ENCODE measurements at places on chromosomes 4 and X.

GRCh38 chr4:108988464-108989195, 225.8 kb upstream of the ETNPPL start:
- no peak for DNase-seq

GRCh38 chr4:30103455-30103854, 616.7 kb upstream of the PCDH7 start:
- DNase-seq: no peak

DNA sequence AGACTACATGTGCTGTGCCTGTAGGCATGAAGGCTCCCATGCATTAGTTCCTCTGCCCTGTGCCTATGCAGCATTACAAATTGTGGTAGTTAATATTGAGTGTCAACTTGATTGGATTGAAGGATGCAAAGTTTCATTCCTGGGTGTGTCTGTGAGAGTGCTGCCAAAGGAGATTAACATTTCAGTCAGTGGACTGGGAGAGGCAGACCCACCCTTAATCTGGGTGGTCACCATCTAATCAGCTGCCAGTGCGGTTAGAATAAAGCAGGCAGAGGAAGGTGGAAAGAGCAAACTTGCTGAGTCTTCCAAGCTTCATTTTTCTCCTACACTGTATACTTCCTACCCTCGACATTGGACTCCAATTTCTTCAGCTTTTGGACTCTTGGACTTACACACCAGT, 460.2 kb upstream of the SMIM31 start:
- no peak for DNase-seq

- no peak for DNase-seq
These were observed 10.9 kb upstream of the YIPF6 start for GRCh38 chrX:68487924-68488323.

GRCh38 chr4:144716778-144717177, 70.8 kb downstream of the HHIP start:
- no peak for DNase-seq

GRCh38 chrX:105458846-105459245, 238.4 kb upstream of the TEX13A start:
- DNase-seq: no peak

DNA sequence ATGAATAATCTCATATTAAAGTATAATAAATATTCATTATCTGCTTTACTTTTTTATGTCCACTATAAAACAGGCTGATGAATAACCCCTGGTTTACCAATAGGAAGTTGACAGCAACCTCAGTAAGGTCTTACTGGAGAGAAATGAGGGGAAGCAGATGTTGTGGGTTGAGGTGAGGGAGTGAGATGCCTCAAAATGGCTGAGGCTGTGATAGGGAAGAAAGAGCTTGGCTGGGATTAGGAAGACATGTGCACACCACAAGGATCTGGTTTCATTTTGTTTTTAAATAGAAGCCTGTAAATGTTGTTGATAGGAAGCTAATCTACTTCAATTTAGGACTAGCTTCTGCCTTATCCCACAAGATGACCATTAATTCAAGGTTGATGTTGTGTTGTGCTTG, 14.4 kb upstream of the CYBB start:
- DNase-seq: no peak

GRCh38 chr4:128341634-128342033, 54.0 kb upstream of the PGRMC2 start:
- DNase-seq: no peak

DNA sequence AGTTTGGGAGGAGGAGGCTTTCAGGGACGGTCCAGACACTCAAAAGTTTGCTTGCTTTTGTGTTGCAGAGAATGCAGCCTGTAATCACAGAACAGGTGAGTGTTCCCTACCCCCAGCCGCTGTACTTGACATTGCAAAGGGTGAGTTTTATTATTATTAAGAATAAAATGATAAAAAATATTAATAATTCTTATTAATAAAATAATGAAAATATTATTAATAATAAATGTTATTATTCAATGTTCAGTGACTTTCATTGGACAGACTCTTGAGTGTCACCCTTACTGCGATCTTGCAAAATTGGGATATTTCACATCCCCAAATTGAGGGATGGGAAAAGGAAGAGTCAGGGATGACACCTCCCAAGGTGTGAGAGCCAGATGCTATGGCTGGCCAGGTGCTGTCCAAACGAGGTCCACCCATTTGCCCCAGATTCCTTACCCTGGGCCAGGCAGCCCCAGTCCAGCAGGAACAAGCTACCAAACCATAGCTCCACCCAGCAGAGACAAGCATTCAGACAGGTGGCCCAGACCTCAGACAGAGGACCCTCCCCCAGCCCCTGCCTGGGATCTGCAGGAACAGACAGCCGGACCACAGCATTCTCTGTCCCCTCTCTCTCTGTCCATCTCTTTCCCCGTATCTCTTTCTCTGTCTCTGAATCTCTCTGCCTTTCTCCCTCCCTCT, 22.4 kb downstream of the IL3RA start:
- DNase-seq: no peak

- DNase-seq: no peak
These were observed 68.7 kb upstream of the ARX start for GRCh38 chrX:25084446-25084845.

DNA sequence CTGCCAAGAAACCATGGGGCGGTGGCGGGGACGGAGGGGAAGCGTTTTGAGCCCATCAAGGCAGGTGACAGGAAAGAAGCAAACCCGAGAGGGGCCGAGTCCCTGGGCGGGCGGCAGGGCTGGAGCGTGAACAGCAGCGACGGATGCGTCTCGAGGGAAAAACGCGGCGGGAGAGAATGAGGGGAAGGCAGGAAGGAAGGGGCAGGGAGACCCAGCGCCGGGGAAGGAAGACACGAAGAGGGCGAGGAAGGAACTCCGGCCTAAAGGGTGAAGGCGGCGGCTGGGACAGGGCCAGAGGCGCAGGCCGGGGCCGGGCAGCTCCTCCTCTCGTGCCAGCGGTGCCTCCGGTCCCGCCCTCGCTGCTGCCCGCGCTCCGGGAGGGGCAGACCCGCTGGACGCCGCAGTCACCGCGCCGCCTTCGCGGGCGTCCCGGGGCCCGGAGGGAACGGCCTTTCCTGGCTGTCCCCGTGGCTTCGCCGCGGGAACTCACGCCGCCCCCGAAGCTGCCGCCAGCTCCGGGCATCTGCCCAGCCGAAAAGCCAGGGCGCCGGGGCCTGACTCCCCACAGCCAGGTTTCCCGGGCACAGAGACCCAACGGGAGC, 751 bp upstream of the RGS12 start:
- peak; percentile 68 for DNase-seq

DNA sequence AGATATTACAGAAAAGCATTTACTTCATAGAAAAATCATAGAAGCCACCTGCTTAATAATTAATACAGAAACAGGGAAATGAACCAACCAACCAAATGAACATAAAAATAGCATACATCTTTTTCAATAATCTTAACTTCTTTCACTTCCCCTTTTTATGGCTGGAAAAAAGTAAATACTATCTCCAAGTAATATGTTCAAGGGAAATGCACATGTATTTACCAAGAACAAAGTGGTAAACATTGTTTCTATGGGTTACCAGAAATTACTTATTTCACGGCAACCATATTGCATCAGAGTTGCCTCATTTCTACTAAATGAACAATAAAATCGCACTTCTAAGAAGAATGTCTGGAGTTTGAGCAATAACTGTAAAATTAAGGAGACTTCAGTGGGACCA, 321.3 kb downstream of the TMA16 start:
- DNase-seq: no peak

GRCh38 chr4:993111-994029, at the start of gene SLC26A1:
Gene SLC26A1, minus strand, starts transcription at chr4:993404. Its CDS starts 1,701 bp downstream, at chr4:991703.
- peak; percentile 62 for DNase-seq

DNA sequence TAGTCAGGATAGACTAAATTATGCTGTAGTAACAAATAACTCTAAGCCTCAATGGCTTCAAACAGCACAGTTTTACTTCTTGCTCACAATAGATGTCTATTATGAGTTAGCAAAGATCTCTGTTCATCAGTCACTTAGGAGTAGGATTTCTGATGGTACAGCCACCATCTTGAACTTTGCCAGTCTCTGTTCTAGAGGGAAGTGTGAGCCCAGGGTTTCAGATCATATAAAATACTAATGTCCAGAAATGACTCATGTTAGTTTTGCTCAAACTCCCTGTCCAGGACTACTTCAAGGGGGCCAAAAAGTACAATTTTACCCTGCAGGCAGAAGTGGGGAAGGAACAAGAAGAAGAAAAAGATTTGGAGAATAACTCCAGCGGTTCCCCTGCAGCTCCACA, 77.1 kb upstream of the LSM6 start:
- no peak for DNase-seq

DNA sequence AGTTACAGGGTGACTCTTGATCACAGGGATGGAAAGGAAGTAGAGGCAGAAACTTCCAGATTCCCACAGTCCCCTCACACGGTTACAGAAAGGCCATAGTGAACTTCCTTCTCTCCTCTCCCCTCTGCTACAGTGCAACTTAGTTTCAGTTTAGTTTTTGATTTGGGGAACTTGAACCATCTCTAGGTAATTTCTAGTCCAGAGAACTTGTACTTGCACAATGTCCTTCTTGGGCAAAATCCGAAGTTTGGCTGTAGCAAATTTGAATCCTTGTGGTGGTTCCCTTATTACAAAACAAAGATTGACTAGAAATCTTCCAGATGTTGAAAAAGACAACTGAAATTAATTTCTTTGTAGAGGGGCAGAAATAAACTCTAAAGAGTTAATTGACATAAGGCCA, 1.2 kb upstream of the BLTP1 start:
- no peak for DNase-seq

GRCh38 chrX:102714994-102715393, 2.7 kb downstream of the GPRASP2 start:
- DNase-seq: no peak

- DNase-seq: no peak
These were observed 377.6 kb upstream of the GATB start for GRCh38 chr4:152138451-152138850.

- no peak for DNase-seq
These were observed 108.5 kb downstream of the ADGRA3 start for GRCh38 chr4:22407361-22407760.

DNA sequence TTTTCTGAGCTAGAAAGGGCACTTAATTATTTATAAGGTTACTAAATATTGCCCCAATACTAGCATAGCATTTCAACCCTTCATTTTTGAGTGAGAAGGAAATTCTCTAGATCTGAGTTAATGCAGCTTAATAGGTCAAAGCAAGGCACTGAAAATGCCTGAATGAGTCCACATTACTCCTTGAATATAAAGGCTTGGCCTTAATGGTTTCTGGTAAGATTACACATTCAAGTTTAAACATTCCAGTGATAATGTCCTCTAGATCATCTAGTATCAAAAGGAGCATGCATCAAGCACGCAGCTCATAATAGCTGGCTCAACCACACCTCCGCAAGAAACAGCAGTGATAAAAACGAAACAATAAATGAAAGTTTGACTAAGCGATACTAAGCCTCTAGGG, 87.5 kb downstream of the SPANXN3 start:
- no peak for DNase-seq

DNA sequence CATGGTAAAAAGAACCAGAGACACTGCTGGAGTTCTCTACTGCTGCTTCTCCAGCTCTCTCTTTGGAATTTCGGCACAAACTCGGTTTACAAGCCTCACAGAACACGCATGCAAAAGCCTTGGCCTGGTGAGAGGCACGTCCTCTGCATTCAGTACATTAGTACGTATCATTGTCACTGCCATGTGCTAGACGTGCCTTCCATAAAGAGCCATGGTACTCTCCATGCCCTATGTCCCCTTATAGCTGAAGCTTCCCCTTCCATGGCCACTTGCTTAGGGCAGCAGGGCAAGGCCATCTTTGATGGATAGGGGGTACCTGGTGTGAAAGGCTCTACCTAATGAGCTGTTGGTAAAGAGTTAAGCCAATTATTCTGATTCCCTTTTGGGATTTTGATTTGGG, 35.0 kb downstream of the DIPK2B start:
- no peak for DNase-seq

DNA sequence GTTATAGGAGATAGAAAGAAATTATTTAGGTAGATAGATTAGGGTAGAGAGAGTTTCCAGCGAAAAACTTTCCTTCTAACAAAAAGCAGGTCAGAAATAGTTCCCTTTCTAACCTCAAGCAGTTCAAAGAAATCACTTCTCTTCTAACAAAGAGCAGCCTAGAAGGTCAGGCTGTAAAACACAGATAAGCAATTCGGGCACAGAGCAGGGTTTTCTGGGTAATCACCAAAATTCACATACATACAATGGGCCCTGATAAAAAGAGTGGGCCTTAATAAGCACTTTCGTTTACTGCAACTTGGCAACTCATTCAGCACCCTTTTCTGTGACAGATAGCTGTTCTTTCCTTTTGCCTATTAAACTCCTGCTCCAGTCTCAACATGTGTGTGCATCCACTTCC, 13.4 kb upstream of the NAF1 start:
- DNase-seq: no peak

DNA sequence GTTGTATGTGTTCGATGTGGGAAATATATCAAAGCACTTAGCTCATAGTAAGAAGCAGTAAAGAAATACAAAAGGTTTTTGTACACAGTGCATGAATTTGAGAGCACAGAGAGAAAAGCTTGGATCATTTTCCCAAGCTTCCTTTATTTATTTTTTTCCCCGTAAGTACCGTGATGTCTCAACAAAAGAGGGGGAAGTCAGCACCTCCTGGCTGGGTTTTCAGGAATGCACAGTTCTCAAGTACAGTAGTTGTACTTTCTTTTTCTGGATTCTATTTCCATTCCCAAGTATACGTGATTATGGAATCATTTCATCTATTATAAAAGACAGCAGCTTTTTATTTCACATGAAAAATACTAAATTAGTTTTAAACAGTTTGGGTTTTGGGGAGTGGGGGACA, 171.5 kb upstream of the EDNRA start:
- DNase-seq: no peak

- DNase-seq: peak; percentile 69
These were observed 36.0 kb downstream of the PTTG2 start for GRCh38 chr4:37995981-37996775.

GRCh38 chrX:625137-625691, 5.4 kb upstream of the SHOX start:
- DNase-seq: no peak

DNA sequence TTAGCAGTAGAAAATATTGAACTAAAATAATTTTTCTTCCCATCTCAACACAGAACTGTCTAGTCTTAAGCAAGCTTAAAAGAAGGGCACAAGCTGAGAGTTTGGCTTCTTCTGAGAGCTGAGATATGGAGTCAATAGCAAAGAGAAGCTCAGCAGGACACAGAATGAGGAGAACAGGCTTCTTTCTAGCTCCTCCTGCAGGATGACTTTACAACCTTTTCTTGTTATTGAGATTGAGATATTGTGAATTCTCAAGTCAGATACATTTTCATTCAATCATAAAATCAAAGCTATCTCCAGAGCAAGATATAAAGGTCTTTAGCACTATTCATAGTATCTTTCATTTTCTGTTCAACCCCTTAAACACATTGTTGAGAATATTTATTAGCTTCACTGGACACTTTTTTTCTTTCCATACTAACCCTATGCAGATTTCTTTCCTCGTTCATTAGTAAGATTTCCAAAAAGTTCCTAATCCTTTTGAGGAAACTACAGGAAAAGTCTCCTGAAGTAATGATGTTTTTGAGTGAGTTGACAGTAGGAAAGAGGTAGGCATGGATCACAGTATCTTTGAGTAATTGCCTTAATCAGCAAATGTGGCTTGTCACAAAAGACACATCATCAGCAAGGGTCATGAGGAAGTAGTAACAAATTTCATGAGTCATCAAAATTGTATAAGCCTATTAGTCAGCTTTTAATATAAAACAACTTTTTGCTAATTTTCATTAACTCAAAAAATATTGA, 17.8 kb upstream of the CXCL3 start:
- DNase-seq: no peak

GRCh38 chr4:55154933-55155332, 29.5 kb upstream of the KDR start:
- DNase-seq: no peak

Measured in left colon (tissue), 2 donors.